ENCODE measurements at places on chromosomes 11 and 22. TPM values are rescaled to one million over a fixed set of nuclear protein-coding genes. Genes with fewer than 3 reads are reported as not detected.
A peak's percentile ranks its signal among the peaks of the same experiment; 100 is the strongest.

OR2AT4 gene
- polyA plus RNA-seq = not detected

LRRC4C gene
- 0.11 TPM for polyA plus RNA-seq

- DNase-seq = no peak
Observed at GRCh38 chr11:63882555-63883242, 34.3 kb downstream of the RCOR2 start.

GRCh38 chr11:355581-356458 lies 13.5 kb upstream of the B4GALNT4 start:
- peak; percentile 96 for DNase-seq

DNA sequence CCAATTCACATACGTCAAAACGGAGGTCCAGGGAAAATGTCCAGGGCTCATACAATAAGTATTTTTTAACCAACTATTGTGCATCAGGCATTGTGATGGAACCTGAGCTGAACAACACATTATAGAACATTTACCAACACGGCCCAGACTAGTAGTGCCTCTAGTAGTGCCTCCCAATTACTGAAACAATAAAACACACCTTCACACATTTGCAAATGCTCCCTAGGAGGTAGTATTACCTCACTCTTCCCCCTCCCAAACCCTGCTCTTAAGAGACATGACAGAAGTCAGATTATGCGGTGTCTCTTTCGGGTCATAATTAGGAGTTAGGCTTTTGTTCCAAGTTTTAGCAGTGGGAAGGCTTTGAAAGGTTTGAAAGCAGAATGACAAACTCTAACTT lies 61.1 kb downstream of the PAK1 start:
- DNase-seq = no peak

- DNase-seq = no peak
Observed at GRCh38 chr11:63779039-63779438, 10.5 kb upstream of the ZFTA start.

DNA sequence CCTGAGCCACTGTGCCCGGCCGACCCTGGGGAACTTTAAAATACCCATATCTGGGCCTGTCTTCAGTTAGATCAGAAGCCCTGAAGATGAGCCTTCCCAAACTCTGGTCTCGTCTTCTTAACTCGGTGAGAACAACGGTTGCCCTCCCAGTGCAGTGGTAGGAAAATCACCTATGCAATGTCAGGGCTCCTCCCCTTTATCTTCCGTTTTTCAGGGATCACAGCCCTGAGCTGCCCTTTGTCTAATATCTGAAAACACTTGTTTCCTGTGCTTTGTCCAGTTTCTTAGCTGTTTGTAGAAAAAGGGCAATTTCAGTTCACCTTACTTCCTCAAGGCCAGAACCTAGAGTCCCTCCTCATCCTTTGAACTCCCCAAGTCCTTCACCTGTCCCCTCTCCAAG lies 9.4 kb downstream of the DRAP1 start:
- DNase-seq = no peak

DNA sequence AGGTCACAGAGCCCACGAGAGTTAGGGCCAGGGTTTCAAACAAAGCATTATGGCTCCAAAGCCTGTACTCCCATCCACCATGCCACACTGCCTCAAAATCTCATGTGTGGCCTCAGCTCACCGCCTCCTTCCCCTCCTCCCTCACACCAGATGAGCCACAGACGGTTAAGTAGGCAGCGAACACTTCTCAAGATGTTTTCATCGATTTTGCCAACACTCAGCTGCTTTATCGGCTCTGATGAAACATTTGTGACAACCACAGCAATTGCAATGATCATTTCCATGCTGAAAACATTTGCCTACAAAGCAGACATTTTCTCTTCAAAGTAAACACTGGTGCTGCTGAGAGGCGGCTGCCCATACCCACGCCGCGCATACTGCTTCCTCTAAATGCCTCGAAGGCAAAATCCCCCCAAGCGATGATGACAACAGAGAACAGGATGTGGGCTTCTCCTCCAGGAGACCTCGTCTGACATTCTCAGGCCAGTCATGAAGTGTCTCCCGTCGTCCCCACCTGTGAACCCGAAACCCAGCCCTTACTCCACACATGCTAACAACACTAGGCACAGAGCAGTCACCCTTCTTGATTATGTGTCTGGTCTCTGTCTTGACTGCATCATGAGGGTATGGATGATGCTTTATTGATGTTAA lies 599.2 kb downstream of the SOX6 start:
- DNase-seq = no peak
